Kidney capillary endothelial cell (primary cell): ENCODE measurements at places on chromosomes 13 and 19.
A peak's percentile ranks its signal among the peaks of the same experiment; 100 is the strongest.

DNA sequence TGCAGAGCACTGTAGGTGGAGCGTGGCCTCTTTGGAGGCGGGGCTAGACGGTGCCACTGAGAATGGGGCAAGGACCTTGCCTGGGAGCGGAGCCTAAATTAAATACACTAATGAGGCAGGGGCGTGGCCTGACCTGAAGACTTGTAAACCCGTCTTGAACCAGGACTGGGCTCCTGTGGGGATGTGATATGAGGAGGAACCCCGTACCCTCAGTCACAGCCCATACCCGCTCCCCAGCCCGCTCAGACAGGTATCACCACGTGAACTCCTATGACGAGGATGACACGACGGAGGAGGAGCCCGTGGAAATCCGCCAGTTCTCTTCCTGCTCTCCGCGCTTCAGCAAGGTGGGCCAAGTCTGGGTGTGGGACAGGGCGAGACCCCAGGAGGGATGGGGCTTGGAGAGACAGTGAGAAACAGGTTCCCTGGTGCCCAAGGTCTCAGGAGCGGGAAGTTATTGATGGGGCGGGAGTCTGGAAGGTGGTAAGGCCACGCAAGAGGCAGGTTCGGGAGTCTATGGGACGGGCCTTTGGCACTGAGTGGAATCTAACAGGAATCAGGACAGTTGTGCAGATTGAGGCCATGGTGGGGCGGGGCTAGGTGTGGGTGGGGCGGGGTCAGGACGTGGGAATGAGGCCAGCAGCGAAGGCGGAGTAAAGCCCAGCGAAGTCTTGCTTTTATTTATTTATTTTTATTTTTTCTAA lies 14.7 kb downstream of the DNASE2 start:
- DNase-seq, result no peak

- no peak for DNase-seq
Observed at GRCh38 chr13:94602467-94602866, 810 bp downstream of the GPR180 start.

DNA sequence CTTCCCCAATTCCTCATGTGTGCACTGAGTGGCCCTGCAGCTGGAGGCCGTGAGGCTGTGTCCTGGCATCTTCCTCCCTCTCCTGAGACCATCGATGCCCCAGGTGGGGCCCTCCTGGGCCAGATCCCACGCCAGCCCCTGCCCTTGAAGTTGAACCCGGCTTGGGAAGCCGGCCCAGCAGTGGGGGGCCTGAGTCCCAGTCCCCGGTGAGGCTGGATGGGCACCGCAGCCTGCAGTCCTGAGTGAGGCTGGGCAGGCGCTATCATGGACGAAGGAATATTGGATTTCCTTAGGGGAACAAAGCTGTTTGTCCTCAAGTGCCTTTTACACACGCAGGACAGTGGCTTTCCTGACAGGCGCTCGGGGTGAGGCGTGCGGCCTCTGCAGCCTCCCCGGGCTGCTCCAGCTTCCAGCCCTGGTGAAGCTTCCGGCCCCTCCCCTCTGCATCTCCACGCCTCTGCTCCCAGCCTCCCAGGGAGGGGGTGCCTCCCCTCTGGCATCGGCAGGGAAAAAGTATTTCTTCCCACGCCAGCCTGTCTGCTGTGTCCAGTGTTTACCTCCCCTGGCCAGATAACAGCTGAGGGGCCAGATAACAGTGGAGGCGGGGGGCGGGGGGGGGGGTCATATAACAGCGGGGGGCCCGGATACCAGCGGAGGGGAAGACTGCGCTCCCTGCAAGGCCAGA lies 159.5 kb downstream of the KDM4B start:
- peak; percentile 23 for DNase-seq

- DNase-seq, result no peak
Observed at GRCh38 chr13:112102243-112102642, 35.3 kb downstream of the SOX1 start.

DNA sequence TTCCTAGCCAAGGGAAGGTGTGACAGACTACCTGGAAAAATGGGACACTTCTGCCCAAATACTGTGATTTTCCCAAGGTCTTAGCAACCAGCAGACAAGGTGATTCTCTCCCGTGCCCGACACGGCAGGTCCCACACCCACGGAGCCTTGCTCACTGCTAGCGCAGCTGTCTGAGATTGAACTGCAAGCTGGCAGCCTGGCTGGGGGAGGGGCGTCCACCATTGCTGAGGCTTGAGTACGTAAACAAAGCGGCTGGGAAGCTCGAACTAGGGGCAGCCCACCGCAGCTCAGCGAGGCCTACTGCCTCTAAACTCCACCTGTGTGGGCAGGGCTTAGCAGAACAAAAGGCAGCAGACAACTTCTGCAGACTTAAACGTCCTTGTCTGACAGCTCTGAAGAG lies 146.2 kb downstream of the UGGT2 start:
- no peak for DNase-seq

DNA sequence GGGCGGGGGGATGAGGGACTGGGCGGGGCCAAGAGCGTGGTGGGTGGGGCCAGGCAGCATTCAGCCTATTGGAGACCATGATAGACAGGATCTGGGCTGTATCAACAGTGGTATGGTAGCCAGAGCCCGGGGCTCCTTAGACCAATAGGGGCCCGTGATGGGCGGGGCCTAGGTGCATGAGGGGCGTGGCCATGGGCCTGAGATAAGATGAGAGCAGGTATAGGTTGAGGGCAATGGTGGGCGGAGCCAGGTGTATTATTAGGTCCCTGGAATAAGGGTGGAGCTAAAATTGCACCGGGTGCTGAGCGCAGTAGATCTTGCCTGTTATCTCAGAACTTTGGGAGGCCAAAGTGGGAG lies 5.3 kb downstream of the ABCA7 start:
- peak; percentile 26 for DNase-seq

GRCh38 chr13:25462301-25463125 lies 90.7 kb downstream of the ATP8A2 start:
- no peak for DNase-seq

DNA sequence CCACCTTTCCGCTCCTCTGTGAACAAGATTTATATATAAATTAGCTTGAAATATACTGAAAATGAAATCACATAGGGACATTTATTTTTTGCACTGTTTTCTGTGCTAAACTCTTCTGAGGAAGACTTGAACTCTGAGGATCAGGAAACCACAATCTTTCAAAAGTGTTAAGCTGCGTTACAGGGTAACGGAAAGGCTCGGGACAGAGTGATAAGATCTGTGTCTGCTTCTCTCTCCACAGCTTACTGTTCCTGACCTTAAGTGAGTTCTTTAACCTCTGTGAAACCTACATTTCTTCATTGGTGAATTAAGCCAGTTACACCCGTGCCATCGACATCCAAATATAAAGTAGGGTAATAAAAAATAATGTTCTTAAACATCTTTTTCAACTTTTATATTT lies 38.9 kb downstream of the DACH1 start:
- no peak for DNase-seq

DNA sequence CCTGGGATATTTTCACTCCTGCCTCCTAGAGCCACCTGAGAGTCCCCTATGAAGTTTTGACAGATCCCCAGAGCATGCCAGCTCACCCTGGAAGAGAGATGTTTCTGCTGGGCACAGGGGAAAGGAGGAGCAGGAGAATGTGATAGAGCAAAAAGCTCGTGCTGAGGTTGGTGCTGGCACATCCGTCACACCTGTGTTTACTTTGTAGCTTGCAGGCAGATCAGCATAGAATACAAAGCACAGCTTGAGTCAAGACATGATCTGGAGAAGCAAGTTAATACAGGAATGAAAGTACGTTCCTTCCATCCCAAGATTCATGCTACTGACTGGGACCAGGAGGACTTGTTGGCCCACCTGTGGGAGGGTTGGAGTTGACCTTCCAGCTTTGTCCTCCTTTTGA lies 46.1 kb downstream of the HSPH1 start:
- no peak for DNase-seq

DNA sequence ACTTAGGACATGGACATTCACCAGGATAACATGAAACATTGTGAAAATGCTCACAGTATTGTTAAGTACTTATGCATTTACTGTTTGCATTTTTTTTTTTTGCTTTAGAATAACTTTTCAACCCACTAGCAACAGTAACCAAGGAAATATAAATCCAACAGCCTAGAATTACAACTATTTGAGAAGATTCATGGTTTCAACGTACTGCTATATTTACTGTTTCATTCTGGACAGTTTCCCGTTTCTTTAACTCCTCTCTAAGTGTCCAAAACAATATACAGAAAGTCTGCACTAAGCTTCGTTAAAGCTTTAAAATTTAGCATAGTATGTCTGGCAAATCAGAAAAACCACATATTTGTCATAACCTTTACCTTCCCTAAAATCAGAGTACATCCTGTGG lies 2.7 kb downstream of the SMAD9 start:
- DNase-seq, result no peak

DNA sequence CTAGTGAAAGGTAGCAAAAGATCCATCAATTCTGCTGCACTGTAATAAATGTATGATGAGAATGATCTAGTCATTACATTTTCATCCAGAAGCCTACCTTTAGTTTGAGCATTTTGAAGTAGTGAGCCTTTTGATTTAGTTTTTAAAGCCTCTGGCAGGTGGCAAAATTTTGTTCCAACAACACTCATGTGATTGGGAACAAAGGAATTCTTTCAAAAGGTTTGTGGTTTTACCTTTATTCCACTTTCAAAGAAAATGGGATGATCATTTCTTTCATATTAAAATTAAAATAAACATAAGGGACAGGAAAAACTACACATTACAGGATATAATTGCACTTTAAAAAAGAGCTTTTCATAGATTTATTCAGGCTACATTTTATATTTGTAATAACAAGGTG lies 260.2 kb downstream of the DACH1 start:
- DNase-seq, result no peak

GRCh38 chr13:94479616-94480015 lies at the start of gene DCT:
TSS of gene DCT (minus strand) at chr13:94479682. CDS start at chr13:94479255, 427 bp downstream.
- no peak for DNase-seq

GRCh38 chr13:81318231-81319019 lies 977.5 kb upstream of the SPRY2 start:
- no peak for DNase-seq

- no peak for DNase-seq
Observed at GRCh38 chr13:47675871-47676270, 325.2 kb downstream of the SUCLA2 start.

GRCh38 chr13:98405107-98405571 lies 171.8 kb downstream of the STK24 start:
- DNase-seq, result no peak

DNA sequence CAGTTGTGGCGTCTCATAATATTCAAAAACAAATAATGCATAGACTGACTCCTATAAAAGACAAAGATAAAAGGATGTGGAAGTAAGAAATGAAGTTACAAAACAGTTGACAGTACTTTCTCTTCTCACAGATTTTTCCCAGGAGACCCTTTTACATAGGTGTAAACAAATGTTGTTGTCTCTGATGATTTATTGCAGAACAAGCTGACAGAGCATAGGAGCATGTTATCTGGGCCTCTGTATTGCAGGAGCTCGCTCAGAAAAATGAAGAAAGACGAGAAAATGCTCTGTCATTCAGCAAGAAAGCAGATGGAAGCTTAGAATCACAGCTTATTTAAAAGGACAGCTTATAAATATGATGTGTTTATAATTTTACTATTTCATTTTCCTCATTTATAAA lies 353.6 kb upstream of the GPC6 start:
- no peak for DNase-seq

- DNase-seq, result no peak
Observed at GRCh38 chr13:18947376-18947977, 234.1 kb downstream of the TUBA3C start.

GRCh38 chr13:49681842-49682435 lies 9.3 kb downstream of the EBPL start:
- no peak for DNase-seq

- no peak for DNase-seq
Observed at GRCh38 chr13:31965361-31966066, 66.1 kb upstream of the FRY start.

DNA sequence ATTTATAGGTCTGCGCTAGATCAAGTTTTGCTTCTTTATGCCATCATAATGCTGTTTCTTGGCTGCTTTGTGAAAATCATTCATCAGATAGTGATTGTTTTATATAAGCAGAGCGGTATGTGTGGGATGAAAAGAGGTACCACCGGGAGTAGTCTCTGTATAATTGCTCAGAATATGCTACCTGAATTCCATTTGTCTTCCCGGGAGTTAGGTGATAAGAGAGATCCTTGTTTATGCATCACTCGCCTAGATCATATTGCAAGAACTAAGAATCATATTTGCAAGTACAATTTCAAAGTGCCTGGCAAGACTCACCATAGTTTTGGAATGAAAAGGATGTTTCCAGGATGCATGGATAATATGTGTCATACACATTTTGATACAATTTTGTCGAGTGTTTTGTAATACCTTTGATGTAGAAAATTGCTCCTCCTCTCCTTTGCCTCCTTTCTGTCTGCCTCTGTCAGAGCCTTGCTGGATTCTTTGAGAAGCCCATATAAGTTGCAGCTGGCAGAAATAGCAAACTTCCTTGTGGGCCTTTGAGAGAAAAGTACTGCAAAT lies 1306.0 kb upstream of the SLC10A2 start:
- no peak for DNase-seq
